ENCODE measurements at places on chromosomes 7 and 10.

DNA sequence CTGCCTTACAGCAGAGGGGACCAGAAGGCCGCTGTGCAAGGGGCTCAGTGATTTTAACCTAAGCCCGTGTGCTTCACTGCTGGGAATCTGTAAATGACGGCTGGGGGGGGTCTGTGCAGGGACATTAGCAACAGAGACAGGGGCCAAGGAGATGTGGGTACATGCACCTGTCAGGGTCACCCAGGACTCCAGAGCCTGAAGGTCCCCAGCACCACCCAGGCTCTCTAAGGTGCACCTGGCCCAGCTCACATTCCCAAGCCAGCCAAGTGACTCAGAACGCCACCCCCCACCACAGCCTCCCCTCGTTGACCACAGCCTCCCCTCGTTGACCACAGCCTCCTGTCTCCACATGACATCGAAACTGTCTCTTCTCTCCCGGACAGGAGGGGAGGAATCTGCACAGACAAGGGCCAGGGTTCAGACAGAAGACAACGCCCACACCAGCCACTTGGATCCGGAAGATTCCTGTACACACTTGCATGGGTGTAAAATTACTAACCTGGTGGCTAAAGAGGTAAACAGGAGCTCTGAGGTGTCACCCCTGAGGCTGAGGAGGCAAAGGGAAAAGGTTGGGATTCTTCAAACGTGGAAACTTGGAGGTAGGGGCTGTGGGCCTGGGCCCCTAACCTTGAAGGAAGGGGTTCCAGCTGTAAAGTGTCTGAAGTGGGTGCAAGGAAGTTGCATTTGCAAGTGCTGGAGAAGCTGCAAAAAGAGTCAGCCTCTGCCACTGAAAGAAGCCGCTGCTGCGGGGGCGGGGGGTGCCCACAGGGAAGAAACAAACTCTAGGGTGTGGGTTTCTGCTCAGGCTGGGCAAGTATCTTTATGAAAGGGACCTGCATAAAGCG lies 27.0 kb downstream of the CALML3 start:
- no peak for DNase-seq

GRCh38 chr10:22320591-22321155 lies at the start of gene BMI1:
BMI1 (plus strand) TSS chr10:22321099; CDS start chr10:22326450, 5,351 bp downstream.
- DNase-seq = peak; percentile 91

DNA sequence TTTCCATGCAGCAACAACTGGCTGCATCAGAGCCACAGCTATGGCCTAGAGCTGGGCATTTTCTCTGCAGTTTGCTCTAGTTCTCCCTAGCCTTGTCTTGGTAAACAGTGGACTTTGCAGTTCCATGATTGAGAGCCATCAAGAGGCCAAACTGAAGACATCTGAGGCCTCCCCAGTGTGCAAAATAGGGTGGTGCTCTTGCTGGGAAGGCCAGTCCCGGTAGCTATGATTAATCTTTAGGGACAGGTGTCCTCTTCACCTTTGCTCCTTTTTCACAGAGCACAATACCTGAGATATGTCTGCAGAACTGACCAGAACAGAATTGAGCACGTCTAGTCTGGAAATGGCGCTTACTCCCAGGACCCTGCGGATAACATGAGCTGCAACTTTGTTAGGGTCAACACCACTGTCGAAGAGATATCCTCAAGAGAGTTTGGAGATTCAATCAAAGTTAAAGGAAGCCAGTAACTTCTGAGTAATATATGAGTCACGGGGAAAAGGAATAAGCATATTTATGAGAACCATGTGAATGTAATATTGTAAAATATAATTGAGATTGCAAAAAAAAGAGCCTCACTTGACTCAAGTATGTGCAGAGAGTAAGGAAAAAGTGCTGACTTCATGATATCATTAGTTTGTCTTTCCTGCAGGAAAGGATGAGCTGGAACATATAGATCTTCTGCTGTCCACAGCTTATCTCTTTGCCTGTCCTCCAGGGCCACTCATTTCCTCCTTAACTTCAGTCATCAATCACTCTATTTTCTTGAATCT lies 76.7 kb downstream of the ANK3 start:
- DNase-seq = no peak

GRCh38 chr10:101903827-101904550 lies 60.4 kb upstream of the KCNIP2 start:
- DNase-seq = no peak

DNA sequence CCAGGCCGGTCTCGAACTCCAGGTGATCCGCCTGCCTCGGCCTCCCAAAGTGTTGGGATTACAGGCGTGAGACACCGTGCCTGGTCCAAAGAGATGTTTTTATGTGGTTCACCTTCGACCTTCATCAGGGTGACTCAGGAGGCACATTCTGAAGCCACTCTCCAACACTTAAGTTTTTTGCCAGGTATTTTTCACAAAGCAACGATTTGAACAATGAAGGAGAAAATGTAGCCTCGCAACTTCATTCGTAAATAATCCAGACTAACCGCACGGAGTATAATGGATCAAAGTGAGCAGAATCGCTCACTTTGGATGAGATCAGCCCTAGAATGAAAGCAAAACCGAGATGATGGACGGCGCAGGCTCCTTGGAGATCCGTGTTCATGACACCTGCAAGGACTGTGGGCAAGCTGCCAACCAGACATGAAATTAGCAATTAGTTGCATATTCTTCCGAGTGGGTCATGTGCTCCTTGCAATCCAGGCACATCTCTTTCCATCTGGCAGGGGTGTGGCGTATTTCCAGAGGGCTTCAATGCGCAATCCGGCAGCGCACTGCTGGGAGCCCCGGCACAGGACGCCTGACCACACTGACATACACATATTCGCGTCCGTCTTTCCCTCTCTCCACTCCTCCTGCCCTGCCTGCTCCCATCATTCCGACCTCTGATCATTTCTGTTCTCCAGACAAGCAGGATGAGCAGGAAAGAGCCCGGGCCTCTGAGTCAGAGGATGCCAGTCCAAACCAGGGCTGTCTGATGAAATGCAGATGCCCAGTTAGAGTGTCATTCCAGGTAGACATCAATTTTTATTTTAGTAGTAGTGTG lies 148.4 kb downstream of the KLF6 start:
- no peak for DNase-seq

GRCh38 chr10:3281941-3282673 lies 109.5 kb upstream of the PITRM1 start:
- no peak for DNase-seq

- peak; percentile 61 for DNase-seq
These were observed 62.9 kb downstream of the PRKAG2 start for GRCh38 chr7:151813997-151814396.

DNA sequence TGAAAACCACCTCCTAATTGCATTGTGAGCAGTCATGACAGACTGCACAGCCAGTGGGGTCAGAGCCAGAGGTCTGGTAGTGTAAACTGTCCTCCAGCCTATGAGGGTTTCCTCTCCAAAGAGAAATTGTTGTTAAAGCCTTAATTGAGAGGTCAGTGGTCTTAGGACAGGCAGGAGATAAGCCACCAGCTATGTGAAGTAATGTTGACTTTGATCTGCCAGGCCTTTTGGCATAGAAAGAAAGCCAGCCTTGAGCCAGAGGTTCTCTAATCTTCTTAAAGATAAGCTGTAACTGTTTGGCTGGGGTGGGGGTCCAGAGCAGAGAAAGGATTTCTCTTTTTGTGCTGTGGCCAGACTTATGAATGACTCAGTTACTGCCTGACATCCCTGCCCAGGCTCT lies 248.4 kb downstream of the WDR11 start:
- no peak for DNase-seq

DNA sequence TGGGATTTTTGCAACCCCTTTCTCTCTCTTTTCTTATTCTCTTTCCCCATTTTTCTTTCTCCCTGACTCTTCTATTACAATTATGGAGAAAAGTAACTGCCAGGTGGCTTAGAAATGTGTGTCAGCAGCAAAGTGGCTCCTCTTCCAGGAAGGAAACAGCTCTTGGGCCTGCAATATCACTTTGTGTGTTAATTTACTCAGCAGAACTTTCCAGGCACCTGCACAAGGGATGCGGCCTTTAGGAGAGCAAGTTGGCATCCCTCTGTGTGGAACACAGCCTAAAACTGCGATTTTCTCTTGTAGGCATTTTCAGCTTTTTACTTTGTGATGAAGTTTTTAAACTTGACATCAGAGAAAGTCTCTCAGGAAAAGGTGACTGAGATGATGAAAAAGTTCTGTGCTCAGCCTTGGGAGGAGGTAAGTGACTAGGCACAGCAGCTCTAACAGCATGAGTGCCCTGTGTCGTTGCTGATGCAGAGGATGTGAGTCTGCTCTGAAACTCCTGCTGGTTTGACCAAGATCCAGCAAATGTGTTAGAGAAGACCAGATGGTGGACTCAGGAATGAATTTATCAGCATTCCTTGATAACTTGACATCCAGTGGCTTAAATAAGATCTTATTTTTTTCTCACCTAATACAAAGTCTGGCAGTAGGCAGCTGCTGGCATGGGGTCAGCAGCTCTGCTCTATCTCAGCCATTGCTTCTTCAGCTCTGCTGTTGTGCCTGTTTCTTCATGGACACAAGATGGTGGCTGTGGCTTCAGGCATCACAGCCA lies 47.4 kb upstream of the CC2D2B start:
- DNase-seq = no peak

- DNase-seq = no peak
These were observed 2.4 kb downstream of the ZNF3 start for GRCh38 chr7:100079024-100079560.

- no peak for DNase-seq
These were observed 385.1 kb downstream of the TCERG1L start for GRCh38 chr10:130926442-130926841.

GRCh38 chr10:16915300-16915699 lies 98.1 kb upstream of the RSU1 start:
- no peak for DNase-seq

GRCh38 chr7:84985073-84985784 lies 201.6 kb downstream of the SEMA3D start:
- DNase-seq = no peak

- DNase-seq = no peak
These were observed 60.6 kb downstream of the PRTFDC1 start for GRCh38 chr10:24891823-24892222.

DNA sequence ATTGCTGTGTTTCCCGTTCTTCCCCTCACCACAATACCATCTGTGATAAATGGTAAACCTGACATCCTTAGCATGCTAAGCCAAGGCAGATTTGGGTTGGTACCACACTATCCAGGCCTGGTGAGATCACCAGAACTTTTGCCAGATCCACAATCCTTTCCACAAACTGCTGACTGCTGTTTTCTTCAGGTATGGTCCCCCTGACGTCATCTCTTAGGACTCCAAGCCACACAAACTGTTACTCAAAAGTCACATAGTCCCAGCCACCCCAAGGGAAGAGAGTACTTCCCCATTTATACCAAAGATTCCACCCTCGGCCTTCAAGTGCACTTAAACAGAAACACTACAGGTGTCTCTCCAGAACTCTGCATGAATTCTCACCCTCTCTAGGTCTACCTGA lies 34.8 kb downstream of the SLC25A13 start:
- peak; percentile 28 for DNase-seq

DNA sequence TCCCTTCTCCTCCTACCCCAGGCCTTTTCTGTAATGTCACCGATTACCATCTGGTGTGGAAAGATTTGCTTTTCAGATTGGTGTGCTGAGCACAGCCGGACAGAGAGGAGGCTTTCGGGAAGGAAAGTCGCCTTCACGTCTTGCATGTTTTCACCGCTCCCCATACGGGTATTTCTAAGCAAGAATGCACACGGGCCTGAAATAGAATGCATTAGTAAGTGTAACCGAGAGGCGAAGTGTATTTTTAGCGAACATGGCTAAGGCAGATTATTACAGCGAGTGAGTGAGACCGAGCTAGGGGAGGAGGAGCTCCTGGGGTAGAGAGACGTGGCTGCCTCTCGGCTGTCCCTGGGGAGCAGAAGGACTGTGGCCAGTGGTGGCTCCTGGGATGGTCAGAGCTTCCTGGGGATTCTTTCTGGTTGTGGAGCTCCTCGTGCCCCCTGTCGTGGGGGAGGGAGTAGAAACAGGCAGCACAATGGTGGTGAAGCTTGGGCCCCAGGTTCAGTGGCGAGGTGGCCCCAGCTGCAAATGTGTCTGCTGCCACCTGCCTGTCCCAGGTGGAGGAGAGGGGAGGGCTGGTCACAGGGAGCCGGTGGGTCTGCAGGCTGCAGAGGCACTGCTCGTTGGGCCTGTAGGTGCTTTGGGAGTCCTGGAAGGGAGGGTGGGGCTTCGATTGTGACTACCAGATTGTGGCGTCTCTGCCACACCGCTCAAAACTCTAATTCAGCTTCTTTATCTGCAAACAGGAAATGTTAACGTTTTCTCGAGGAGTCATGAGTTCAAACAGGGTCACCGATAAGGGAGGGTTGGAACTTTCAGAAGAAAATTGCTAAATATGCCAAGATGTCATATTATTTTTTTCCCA lies 135.8 kb downstream of the CAMK1D start:
- DNase-seq = no peak

DNA sequence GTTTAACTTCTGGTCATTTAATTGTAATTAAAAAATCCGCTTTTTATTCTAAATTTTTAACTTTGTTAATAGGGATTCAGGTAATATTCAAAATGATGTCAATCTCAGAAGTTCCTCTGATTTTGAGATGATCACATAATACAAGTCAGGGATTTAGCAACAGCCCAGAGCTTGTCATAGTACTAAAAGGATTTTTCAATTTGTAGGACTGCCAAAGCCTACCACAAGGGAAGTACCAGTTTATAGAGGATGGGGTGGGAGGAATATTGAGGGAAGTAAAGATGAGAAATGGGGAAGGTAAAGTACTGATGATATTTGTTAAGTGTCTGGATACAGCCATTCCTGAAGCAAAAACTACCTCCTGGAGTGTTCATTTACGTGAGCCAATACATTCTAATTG lies 278.2 kb upstream of the TEX47 start:
- DNase-seq = no peak

GRCh38 chr10:34719746-34720145 lies 95.3 kb downstream of the PARD3 start:
- DNase-seq = no peak

- no peak for DNase-seq
These were observed 1.0 kb downstream of the NXPH1 start for GRCh38 chr7:8434290-8435002.

- DNase-seq = no peak
These were observed 55.4 kb upstream of the MSRB2 start for GRCh38 chr10:23040002-23040401.

DNA sequence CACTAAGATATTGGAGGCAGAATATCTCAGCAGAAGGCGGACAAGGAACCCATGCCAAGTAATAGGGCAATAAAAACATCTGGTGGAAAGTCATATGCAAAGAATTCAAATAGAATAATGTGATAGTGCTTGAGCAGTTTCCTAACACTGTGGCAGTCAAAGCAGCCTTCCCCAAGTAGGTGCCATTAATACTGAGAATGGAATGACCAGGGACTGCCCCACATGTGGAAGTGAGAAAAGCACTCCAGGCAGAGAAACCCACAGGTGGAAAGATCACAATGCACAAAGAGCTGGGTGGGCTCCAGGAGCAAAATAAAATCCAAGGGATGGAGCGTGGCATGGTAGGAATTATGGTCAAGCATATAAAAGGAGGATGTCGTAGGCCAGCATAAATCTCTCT lies 64.4 kb upstream of the NME8 start:
- DNase-seq = no peak

Measured in cerebellum (tissue), 4 donors.